ENCODE measurements at places on chromosomes 4 and X.

GRCh38 chr4:23135792-23136645, 443.3 kb downstream of the GBA3 start:
- DNase-seq = peak; percentile 28

- DNase-seq = no peak
Observed at GRCh38 chrX:100677611-100678181, 33.7 kb downstream of the SRPX2 start.

GRCh38 chr4:176879380-176880116, 86.8 kb upstream of the VEGFC start:
- no peak for DNase-seq

DNA sequence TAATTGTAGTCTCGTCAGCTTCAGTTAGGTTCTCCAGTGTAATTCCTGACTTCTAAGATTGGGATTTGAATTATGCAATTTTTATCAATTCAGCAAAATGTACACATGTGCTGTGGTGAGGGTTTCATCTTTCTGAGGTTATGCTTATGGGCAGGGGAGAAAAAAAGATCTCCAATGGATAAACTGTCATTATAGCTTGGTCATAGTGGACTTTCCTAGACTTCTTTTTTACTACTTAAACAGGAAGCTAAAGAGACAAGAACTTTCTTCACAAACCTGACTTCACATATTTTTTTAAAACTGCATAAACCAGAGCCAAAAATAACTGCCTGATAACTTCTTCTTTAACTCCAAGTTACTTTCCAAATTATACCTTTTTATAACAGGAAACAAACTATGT, 21.7 kb upstream of the SPP1 start:
- DNase-seq = peak; percentile 10

DNA sequence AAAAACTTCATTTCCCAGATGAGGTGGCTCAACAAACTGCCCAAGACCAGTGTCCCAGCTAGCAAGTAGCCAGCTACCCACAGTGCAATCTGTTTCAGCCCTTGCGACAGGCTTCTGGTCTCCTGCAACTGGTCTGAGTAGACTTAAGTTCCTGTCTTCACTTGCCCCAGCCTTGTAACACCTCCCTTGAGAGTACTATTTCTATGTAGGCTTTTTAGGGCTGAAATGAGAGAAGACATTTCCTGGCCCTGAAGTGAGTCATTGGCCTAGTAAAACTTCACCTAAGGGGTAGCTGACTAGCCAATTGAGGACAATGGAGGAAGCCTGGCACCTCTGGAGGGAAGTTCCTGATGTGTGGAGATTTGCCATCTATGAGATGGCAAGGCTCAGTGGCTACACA, 80.1 kb upstream of the STIM2 start:
- DNase-seq = no peak

DNA sequence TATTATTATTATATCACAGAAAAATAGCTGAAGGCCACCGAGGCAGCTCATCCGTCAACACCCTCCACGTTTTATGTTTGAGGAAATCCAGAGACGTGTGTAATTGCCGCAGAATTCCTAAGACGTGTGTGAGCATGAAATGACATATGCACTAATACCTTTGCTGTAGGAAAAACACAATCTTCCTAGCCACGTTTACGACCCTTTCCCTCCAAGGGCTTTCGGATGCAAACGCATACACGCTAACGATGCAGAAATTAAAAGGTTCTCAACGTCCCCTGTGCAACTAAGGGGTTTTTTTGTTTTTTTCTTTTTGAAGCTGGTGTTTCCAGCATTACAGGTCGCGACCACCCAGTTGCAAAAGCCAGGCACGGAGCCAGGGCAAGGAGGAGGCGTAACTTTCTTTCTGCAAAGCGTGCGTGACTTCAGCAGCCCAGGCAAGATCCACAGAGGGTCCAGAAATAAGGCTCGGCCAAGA, 33.8 kb downstream of the CRLF2 start:
- peak; percentile 72 for DNase-seq

GRCh38 chr4:80183250-80184052, 13.9 kb upstream of the PRDM8 start:
- peak; percentile 24 for DNase-seq

GRCh38 chrX:9745417-9746115, 20.1 kb downstream of the GPR143 start:
- peak; percentile 28 for DNase-seq

DNA sequence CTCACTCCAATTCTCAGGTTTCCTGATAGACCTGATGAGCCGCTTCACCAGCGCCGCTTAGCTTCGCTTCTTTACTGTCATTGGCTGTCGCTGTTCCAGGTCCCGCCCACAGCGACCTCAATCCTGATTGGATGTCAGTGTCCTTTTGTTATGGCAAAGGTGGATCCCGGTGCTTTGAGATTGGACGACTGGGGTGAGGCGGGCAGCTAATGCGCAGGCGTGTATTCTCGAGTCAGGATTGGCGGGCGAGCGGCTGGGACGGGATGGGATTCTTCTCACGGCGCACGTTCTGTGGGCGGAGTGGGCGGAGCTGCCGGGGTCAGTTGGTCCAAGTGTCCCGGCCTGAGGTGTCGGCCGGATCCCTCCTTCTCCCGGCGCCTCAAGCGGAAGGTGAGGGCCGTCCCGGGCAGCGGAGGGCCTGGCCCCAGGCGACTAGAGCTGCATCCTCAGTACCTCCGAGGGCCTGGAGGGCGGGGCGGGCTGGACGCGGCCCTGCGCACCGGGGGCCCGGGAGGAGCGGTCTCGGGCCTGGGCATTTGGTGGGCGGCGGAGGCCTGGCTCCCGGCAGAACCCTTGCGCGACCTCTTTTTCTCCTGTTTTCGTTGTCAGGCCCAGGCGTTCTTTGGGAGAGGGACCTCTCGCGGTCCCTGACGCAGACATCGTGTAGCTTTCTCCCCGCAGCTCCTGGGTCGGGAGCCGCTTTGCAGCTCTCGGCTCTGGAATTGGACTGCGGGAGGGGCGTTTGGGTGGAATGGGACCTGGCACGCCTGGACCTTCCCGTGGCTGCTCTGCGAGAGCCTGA, at the start of gene SCOC:
Gene SCOC (plus strand): TSS at position 319 of the 802 bp plus-strand sequence. CDS start 5,525 bp downstream, outside the sequence.
- DNase-seq = peak; percentile 100

- no peak for DNase-seq
Observed at GRCh38 chr4:41590591-41590990, 52.6 kb downstream of the LIMCH1 start.

- DNase-seq = no peak
Observed at GRCh38 chr4:38724475-38724808, 58.3 kb downstream of the TLR10 start.

- DNase-seq = no peak
Observed at GRCh38 chrX:15033917-15034316, 160.7 kb downstream of the MOSPD2 start.

- DNase-seq = no peak
Observed at GRCh38 chrX:136810493-136810892, 29.8 kb upstream of the ARHGEF6 start.

- no peak for DNase-seq
Observed at GRCh38 chr4:88012647-88013046, 5.2 kb downstream of the PKD2 start.

DNA sequence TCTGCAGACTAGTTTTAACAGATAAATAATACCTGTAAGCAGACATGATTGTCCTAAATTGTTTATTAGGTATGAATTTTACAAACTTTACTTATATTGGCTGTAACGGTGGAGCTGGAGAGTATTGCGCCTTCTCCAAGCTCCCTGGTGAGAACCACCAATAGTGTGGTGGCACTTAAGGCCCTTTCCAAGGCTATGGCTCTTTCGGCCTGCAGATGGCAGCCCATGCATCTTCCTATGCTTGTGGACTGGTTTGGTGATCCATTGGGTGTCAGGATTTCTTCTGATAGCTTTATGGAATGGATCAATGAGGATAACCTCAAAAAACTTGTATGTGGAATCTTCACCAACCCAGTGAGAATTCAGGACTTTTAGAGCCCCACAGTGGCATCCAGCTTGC, 7.8 kb downstream of the LARP1B start:
- no peak for DNase-seq

DNA sequence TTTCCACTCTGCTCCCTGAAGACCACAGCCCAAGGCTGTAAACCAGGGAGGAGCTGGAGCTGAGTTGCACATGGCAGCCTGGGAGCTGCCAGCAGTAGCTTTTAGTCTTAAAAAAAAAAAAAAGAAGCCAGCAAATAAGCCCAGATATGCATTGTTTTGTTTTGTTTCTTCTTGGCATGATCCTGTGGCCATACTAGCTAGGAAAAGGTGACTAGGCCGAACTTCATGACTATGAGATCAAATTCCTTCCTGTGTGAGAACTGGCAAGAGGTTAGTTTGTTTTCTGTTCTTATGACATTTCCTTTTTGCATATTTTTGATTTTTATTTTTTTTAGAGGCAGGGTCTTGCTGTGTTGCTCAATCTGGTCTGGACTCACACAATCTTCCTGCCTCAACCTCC, 323.3 kb downstream of the DCTD start:
- DNase-seq = no peak

DNA sequence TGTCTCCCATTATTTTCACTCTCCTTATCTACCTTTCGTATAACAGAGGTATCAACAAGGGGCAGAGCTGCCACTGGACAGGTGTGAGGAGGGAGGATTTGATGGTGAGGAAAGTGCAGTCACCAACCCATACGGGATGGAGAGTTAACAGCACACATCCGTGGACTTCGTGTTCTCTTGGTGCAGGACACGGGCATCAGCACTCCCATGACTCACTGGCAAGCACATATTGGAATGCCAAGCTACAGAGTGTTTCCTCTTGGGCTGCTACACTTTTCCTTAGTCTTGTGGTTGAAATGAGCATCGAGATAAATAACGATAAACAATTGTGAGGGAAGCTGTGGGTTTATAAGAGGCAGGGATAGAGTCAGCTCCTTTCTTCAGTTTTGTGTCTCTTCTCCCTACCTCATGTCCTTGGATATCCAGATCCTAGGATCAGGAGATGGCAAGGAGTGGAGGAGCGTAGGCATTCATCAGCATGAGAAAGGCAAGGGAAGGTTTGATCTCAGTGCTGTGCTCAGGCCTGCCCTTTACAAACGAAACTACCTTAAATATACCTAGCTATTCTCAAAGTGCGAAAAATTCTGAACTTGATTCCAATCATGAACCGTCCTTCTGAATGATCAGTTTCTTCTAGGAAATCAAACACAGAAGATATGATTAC, 96.3 kb downstream of the ZNF827 start:
- DNase-seq = no peak
